ENCODE measurements at places on chromosomes 1 and 21. TPM values are rescaled to one million over a fixed set of nuclear protein-coding genes. Genes with fewer than 3 reads are reported as not detected.

DNA sequence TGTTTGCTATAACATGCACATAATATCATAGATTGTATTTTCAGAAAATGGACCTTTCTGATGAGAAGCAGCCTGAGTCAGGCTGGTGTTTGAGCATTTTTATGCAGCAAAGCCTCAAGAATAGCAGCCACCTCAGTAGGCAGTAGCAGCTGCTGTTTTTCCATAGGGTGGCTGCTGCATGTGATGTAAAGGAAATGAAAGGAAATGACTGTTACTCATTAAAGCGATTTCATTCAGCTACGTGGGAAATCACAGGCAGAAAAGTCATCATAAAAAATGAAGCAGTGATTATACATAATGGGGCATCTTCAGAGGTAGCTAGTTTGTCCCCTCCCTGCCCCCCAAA is 110.4 kb downstream of the PATJ start:
- no peak for DNase-seq

GRCh38 chr1:94734963-94735901 is 84.9 kb upstream of the SLC44A3 start:
- DNase-seq, result peak; percentile 72

DNA sequence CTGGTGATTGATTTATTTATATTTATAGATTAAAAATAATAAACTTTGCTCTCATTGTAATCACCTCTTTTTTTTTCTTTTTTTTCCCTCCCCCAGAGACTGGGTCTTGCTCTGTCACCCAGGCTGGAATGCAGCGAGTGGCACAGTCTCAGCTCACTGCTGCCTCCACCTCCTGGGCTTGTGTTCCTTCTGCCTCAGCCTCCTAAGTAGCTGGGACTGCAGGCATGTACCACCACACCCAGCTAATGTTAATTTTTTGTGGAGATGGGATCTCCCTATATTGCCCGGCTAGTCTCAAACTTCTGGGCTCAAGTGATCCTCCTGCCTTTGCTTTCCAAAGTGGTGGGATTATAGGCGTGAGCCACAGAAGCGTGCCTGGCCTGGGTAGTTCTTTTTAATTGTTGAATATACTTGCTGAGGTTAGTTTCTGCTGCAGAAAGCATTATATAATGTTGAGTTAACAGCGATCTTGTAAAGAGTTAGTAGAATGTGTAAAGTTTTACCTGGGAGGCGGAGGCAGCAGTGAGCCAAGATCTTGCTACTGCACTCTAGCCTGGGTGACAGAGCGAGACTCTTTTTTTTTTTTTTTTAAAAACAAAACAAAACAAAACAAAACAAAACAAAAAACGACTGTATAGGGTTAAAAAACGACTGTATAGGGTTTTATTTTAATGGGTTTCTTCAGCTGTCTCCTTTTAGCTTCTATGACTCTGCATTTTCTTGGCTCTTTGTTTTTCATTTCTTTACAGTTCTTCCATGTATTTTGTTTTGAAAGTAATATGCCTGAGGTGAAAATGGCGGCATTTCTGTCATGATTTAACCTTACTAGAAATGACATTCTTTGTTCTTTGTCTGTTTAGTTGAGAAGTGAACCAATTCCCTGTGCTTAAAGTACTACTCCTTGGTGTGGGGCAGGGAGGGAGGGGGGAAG is 82.7 kb downstream of the CAMTA1 start:
- DNase-seq, result peak; percentile 36

Gene SYCP1
- total RNA-seq, result not detected

DNA sequence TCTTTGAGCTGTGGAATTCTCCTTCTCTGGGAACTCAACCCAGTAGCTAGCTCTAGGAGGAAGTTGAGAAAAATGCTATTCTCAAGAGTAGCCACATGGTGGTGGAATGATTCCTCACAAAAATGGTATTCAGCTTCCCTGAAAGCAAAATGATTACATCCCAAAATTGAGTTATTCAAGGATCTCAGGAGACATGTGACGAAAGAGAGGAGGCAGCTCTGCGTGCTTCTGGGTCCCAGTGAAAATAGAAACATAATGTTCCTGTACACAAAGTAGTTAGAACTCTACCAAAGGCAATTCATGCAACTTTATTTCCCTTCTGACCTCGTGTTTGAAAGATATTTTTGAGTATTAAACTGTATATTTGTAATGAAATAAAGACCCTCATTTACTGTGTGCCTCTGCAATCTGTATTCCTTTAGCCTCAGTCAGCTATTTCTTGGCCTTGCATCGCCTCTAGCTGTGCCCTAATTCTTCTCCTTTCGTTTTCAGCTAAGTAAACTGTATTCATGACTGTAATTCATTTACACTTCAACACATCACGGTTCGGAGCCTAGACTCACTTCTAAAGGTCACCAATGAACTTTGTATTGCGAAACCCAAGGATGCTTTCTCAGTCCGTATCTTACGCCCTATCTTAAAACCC is 167.3 kb downstream of the FASLG start:
- peak; percentile 85 for DNase-seq

DNA sequence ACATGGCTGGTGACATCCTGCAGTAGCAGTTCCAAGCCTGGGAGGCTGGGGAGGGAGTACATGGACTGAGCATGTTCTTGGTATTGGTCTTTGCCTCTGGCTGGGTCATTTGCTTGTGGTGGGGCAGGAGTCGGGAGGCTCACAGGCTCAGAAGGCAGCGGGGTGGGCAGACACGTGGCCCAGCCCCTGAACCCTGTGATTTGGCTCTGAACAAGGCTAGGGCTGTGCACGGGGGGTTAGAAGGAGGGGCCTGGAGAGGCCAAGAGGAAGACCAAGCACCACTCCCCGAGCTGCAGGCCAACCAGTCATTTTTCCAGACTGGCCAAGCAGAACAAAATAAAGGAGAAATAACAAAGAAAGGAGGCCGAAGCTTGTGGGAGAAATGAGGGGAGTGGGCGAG is 9.7 kb upstream of the PRELP start:
- peak; percentile 26 for DNase-seq

All from renal cortical epithelial cell (primary cell).